ENCODE measurements at places on chromosomes 16 and 17. TPM values are rescaled to one million over a fixed set of nuclear protein-coding genes. Genes with fewer than 3 reads are reported as not detected.

GRCh38 chr16:22924492-22924891 lies 110.5 kb downstream of the HS3ST2 start:
- no peak for DNase-seq

- DNase-seq, result no peak
Measured at GRCh38 chr17:73427198-73427597, 115.4 kb upstream of the CDC42EP4 start.

GRCh38 chr17:4648741-4649140 lies 7.3 kb upstream of the ALOX15 start:
- DNase-seq, result no peak

GRCh38 chr16:262121-262745 lies 13.5 kb downstream of the RGS11 start:
- no peak for DNase-seq

DNA sequence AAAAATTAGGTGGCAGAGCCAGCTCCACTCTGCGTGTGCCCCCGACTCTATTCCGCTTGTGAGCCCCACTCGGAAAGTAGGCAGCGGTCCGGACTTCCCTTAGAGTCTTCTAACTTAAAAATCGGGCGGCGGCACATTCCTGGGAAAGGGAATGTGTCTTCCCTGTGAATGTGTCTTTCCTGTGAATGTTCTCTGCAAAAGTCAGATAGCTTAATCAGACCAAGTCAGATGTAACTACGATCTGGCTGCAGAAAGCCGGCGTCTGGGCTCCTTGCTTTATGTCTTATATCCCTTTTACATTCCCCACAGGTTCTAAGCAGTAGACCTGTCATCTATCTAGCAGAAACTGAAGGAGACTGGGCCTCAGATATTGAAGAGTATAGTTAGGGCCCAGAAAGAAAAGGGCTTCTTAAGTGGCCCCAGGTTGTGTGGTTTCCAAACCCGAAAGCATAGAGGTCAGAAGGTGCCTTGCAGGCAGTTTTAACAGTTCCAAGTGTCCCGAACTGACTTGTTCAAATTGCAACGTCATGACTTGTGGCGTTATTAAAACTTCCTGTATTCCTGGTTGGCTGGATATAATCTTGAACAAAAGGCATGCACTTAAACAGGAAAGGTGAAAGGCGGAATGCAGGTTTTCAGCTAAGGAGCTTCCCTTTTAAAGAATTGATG lies 601 bp downstream of the PHKB start:
- no peak for DNase-seq

DNA sequence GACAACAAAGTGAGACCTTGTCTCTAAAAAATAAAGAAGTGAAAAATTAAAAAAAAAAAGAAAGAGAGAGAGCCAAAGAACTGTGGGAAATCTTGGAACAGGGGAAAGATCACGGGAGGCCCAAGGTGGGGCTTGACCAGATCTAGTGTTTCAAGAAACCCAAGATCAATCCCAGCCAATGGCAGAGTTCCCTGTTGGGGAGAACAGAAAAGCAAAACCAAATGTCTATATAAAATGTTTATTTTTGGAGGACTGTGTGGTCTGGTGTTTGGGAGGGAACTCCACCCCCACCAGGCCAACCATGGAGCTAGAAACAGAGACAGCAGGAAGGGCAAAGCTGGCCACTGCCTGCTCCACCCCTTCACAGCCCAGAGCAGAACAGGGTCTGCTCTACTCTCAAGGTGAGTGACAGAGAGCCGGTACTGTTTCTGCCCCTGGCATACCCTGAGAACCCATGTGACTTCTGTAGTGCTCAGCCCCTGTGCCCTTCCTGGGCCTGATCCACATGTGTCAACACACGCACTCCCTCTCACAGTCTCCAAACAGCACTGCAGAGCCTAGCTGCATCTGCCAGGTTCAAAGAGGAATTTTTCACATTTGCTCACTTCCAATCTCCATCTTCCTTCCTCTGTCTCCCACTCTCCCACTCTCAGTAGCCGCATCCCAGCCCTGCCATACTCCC lies 3.7 kb downstream of the TMEM101 start:
- no peak for DNase-seq

- DNase-seq, result no peak
Measured at GRCh38 chr17:31392002-31392855, 754 bp downstream of the RAB11FIP4 start.

PLA2G15 gene
- 9.4 TPM for total RNA-seq

COPZ2 gene
- 7.6 TPM for total RNA-seq

GRCh38 chr17:70271200-70271599 lies 101.9 kb downstream of the KCNJ2 start:
- DNase-seq, result no peak
